ENCODE measurements at places on chromosomes 6 and 20.
A peak's percentile ranks its signal among the peaks of the same experiment; 100 is the strongest.

GRCh38 chr6:4383910-4384638 lies 248.7 kb upstream of the ECI2 start:
- DNase-seq, result no peak

GRCh38 chr6:63263444-63263843 lies 52.2 kb downstream of the FKBP1C start:
- no peak for DNase-seq

DNA sequence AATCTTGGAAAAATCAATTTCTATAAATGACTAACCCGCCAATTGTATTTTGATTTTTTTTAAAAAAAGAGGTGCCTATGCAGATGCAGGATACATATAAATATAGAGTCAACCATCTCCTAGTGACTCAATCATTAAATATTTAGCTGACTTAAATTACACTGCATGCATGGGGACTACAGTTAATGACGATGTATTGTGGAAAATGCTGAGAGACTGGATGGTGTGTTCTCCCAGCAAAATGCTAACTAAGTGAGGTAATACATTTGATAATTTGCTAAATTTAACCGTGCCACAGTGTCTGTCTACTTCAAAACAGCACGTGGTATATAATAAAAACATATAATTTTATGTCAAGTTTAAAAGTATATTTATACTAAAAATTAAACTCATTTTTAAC lies 341.6 kb downstream of the PRKN start:
- DNase-seq, result no peak

DNA sequence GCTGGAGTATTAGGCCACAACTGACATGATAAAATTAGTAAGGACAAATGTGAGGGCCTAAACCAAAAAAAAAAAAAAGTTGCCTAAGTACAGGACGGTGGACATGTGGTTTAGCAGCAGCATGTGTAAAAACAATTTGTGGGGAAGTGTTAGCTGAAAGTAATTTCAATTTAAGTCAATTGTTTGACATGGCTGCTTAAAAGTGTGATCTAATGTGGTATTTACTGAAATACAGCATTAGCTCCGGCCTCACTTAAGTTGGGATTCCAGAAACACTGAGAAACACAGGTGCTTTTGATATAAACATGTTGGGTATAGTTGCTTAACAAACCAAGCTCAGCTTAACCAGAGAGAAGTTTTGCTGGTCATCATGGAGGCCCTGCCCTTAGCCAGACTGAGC lies 119.7 kb downstream of the FYN start:
- DNase-seq, result no peak

DNA sequence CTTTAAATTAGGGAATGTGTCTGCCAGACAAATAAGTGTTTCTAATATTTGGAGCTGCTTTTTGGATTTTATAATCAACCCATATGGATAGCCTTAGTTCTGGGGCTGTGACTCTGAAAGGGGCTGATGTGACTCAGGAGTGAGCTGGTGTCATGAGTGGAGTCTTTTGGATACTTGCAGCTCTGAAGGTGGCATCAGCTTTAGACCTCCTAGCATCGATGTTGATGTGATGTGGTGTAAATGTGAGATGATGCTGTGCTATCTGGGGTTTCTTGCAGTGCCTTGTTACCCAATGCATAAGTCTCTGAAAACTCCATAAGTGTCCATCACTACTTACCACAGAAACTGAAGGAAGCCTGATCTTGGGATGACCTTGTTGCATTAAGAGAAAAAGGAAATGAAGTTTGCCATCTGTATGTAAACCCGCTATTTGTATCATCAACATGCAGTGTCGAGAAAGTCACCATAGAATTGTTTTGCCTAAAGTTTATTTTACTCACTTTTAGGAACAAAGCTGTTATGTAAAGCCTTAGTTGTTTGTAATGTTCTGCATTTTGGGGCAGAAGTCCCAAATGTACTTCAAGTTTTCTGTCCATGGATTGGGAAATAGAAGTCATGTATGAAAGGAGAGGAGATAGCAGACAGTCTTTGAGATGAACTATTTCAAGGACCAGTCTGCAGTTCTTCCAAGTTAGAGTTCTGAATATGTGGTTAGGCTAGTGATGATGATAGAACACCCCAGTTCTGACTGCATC lies 8.0 kb downstream of the FOXO3 start:
- no peak for DNase-seq

DNA sequence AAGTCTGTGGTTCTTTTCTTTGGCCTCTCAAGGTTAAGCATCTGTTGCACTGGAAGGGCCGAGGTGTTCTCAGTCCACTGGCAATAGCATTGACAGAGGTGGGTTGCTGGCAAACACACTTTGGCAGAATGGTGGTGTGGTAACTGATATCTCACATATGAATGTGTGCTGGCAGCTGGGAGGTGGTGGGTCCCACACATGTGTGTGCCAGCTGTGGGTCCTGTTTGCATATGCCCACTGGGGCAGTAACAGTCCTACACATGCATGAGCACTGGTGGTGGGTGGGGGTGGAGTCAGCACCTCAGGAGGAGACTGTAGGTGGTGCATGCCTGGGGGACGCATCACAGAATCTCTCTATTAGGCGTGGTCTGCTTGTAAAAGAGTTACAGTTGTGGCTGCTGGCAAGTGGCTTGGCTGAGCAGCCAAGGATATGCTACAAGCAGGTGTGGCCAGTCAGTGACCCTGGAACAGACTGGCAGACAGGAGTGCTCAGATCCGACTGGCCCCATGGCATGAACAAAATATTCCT lies 934.3 kb downstream of the GRIK2 start:
- no peak for DNase-seq

- no peak for DNase-seq
Measured at GRCh38 chr6:63236398-63236817, 25.1 kb downstream of the FKBP1C start.

DNA sequence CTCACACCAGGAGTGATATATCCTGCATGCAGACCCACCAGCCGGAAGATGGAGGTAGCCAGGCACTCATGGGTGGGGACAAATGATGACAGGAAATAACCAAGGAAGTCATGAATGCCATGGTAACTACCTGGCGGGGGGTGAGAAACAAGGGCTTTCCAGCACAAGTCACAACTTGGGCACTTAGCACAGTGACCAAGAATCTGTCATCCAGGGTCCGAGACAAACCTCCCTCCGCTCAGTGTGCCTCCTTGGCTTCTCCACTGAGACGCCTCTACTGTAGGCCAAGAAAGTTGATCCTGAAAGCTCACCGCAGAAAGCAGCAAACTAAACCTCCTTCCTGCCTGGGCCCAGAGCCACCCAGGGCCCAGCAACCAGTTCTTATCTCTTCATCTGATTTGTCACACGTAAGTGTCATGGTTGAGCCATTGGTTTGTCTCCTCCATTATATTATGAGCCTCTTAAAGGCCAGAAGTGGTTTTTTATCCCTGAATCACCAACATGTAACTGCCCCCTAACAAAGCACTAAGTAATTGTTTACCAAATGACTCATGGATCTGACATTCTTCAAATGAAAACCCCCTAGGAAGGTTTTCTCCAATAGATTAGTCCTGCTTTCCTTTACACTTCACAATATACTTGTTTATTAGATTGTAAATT lies 84.3 kb upstream of the TAB2 start:
- no peak for DNase-seq

DNA sequence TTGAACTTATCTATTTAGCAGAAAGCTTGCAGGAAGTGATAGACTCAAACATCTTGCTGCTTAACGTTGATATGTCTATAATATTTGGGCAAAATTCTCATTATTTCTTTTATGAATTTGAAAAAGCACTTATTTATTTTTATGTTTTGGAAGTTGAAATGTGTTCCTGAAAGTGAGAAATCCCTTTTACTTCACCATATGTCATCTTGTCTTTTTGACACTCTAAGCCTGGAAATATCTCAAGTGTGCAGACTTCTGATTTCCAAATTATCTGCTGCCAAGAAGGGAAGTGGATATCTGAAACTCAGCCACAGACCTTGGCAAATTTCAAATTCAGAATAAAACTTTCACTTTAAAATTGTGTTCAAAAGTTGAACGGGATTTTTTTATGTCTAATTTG lies 368.7 kb upstream of the MANEA start:
- DNase-seq, result no peak

GRCh38 chr20:4134861-4135379 lies 119.6 kb upstream of the RNF24 start:
- DNase-seq, result no peak

GRCh38 chr6:25122001-25122400 lies 157.2 kb upstream of the CARMIL1 start:
- no peak for DNase-seq

- no peak for DNase-seq
Measured at GRCh38 chr20:50582591-50583234, 72.5 kb downstream of the PTPN1 start.

GRCh38 chr6:31945507-31946369 lies at the start of gene CFB:
Gene CFB (plus strand): TSS chr6:31946095. CDS start chr6:31946222, 127 bp downstream.
- DNase-seq, result no peak

GRCh38 chr20:8121666-8122065 lies 10.4 kb upstream of the PLCB1 start:
- no peak for DNase-seq

DNA sequence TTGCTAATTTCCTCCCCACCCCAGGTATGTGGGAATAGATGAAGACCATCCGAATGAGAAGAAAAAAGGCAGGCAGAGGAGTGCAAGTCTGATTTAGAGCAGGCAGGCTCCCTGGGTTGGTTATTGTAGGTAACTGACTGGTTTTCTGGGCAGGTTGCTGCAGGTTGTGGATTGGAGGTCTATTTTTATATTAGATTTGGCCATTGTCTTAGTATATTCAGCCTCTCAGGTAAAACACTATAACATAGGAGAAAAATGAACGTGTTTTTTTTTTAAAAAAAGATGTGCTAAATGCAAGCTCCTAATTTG lies 492 bp upstream of the TBC1D7 start:
- DNase-seq, result no peak

GRCh38 chr6:32854376-32855178 lies 585 bp downstream of the PSMB9 start:
- no peak for DNase-seq

- DNase-seq, result no peak
Measured at GRCh38 chr6:87088076-87088475, 6.8 kb downstream of the CGA start.

DNA sequence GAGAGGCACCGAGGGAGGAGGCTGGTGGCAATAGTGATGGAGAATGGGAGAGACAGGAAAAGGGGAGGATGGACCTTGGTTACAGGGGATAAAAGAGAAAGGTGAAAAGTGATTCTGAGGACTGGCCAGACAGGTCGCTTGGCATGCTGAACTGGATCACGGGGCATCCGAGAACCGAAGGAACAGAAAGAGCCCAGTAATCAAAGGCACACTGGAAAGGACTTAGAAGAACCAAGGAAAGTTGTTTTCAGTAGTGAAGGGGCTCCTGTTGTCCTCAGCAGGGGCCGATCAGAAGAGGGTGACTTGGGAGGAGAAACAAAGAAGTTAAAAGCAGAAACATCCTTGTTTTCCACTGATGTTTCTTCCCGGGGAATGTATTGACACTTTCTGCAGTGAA lies 18.9 kb downstream of the SYTL3 start:
- DNase-seq, result no peak

GRCh38 chr20:59149678-59150504 lies 13.7 kb upstream of the ZNF831 start:
- peak; percentile 58 for DNase-seq

DNA sequence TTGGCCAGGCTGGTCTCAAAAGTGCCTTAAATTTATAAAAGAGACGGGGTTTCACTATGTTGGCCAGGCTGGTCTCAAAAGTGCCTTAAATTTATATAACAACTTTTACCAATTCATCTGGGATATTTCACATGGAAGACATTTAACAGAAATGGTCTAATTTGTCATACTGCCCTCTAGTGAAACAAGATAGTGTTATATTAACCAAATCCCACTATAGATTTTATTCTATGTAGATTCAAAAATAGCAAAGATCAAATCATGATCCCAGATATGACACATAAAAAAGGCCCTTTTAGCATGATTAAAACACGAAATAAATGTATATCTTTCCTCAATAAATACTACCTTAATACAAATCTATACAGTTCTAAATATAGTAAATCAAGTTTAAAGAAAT lies 102.8 kb upstream of the TFAP2D start:
- DNase-seq, result no peak

GRCh38 chr6:81969814-81970213 lies 217.3 kb upstream of the TENT5A start:
- DNase-seq, result no peak

GRCh38 chr6:84059082-84059481 lies 25.5 kb downstream of the MRAP2 start:
- DNase-seq, result no peak

- DNase-seq, result no peak
Measured at GRCh38 chr6:169852504-169853195, 101.2 kb downstream of the ERMARD start.

DNA sequence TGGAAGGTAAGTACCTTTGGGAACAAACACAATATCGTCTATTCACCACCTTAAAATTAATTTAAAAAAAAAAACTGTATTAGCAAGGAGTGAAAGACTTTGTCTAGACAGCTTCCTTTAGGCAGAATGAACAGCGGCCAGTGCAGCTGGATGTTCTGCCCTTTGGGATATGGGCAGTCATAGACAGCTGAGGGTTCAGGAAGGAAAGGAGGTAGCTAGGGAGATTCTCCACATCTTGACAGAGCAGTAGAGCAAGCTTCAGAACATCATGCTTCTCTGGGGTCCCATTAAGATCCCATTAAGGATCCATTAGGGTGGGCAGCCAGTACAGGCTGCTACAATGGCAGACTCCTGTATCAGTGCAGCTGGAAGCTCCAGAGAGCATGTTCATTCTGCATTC lies 46.5 kb upstream of the PLCB4 start:
- DNase-seq, result no peak

DNA sequence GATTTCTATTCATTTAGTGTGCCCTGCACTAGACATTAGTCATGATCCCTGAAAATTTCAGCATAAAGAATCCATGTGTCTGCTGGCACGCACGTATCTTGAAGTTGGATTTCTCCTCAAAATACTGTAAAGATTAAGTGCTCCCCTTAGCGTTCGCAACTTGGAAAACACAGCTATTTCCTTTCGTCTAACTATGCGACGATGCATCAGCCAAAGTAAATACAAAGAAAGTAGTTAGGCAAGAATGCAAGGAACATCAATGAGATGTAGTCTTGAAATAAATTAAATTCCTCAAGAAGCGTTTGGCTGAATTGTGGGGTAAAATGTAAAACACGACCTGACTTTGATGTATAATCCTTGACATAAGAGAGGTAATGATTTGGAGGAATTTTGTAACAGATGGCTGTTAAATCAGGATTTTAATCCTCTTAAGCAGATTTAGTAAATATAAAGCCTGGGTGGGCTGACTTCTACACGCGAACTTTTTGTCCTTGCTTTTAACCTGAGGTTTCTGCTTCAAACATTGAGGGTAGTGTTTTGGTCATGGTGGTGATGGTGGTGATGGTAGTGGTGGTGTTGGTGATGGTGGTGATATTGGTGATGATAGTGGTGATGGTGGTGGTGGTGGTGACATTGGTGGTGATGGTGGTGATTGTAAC lies 88.2 kb downstream of the FOXF2 start:
- no peak for DNase-seq

GRCh38 chr6:148244217-148244935 lies 98.3 kb upstream of the SASH1 start:
- DNase-seq, result no peak

GRCh38 chr6:36774331-36774730 lies 64.9 kb downstream of the CPNE5 start:
- DNase-seq, result no peak

- DNase-seq, result no peak
Measured at GRCh38 chr6:1535295-1535694, 74.4 kb upstream of the FOXC1 start.
